ENCODE measurements at places on chromosomes 11 and 22.

DNA sequence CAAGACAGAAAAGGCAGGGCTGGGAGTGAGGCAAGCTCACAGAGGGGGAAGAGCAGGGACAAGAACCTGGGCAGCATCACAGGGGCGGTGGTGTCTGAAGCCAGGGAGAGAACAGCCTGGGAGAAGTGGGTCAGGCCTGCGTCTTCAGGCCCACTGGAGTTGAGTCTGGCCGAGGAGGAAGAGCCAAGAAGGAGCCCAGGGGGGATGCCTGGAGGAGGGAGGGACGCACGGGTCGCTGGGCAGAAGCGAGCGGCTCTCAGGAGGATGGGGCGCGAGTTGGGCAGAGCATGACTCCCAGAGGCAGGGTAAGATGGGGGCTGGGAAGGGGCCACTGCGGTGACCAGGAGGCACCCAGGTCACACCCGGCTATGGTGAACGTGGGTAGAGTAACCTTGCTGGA lies 18.5 kb downstream of the LRFN4 start:
- no peak for DNase-seq

DNA sequence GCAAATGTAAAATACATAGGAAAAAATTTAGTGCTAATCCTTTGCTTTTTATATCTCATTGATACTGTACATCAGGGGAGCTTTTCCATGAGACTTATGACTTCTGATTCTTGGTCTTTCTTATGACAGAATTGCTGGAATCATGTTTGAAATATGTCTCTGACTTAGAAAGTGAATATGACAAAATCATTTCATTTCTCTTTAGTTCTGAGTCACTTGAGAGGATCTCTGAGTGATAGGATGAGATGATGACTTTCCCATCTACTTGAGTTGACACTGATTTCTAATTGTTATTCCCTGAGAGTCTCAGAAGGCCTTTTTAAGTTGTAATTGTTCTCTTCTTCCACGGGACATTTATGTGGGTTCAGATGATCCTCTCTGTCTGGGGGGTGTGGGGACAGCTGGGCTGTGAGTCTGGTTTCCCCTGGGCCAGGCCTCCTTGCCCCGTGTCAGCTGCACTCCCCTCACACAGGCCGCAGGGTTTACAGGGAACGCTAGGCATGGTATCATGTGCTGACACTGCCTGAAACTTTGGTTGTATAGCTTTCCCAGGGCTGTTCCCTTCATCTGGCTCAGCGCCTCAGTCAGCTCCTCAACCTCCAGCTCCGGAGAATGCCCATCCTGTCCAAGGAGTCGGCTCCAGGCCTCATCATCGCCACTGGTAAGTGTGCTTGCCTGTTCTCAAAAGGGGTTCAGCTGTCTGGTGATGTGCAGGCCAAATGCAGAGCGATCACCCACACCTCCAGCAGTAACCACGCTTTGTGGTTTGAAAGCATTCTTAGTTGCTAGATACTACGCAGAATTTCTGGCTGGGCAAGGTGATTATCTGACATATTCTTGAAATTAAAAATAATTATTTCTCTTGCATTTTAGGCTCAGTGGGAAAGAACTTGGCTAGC lies 69.5 kb upstream of the SORL1-AS1 start:
- no peak for DNase-seq

GRCh38 chr11:23211221-23211620 lies 350.9 kb upstream of the CCDC179 start:
- no peak for DNase-seq

DNA sequence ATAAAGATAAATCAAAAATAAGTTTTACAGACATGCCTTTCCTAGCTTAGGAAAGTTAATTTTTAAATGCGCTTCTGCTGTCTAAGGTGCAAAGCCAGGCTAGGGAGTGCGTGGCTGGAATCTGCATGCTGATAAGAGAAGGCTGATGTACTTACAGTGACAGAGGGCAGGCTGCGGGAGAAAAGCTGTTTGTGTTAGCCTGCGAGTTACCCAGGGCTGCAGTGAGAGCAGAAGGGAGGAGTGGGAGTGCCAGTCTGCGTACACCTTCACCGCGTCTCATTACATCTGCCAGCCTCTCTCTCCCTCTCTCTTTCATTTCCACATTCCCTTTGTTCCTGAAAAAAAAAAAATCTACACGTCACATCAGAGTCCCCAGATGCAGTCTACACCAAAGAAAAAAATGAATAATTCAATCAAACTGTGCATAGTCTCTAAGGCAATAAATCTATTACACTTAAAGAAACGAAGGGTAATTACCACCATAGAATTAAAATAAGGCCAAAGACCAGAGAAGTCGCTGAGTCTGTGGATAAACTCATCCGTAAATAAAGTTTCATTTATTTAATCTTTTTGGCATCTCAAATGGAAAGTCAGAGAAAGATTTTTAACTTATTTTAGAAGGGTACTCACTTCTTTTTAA lies 126.4 kb upstream of the C11orf58 start:
- DNase-seq: no peak

GRCh38 chr11:82059505-82059904 lies 674.2 kb downstream of the FAM181B start:
- no peak for DNase-seq

GRCh38 chr11:134636071-134636470 lies 224.0 kb upstream of the B3GAT1 start:
- no peak for DNase-seq

- DNase-seq: no peak
Observed at GRCh38 chr22:39444247-39444800, 12.5 kb upstream of the MGAT3 start.

DNA sequence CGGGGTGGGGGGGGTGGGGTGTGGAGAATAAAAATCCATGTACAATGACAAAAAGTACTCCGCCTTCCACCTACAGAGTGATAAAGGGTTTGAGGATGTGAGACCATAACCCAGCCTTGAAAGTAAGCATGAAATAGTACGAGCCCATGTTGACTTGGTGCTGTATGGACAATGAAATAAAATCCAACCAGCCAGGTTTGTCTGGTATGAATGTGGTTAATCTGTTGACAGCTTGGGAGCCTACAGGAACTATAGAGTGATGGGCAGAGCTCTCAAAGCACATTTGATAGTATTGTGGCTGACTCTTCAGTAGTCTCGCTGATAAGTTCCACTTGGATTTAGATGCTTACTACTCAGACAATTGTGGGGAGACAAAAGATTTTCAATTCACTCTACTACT lies 48.8 kb upstream of the CD44 start:
- DNase-seq: no peak

DNA sequence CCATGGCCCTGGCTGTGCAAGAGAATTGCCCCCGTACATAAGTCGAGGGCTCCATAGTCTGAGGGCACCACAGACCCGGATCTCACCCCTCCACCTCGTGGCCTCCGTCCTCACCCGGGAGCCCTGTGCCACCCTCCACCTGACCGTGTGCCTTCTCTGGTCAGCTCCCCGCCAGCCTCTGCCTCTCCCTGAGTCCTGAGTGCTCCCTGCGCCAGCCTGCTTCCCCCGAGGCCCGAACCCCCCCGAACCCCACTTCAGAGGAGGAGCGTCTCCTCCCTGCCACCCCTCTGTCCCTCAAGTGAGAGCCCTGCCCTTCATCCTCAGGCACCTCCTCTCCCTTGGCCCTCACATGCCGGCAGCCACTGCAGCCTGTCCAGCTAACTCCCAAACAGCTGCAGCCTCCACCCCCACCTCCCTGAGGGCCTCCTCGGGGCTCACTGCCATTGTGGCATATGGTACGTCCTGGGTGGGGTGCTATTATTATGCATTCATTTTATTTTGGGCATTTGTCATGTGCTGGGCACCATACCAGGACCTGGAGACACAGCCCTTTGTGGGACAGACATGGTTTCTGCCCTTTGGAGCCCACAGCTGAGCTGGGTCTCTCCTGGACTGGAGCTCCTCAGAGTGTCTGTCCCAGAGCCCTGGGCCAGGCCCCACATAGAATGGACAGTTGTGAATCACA lies 67.2 kb downstream of the MYO7A start:
- DNase-seq: no peak

DNA sequence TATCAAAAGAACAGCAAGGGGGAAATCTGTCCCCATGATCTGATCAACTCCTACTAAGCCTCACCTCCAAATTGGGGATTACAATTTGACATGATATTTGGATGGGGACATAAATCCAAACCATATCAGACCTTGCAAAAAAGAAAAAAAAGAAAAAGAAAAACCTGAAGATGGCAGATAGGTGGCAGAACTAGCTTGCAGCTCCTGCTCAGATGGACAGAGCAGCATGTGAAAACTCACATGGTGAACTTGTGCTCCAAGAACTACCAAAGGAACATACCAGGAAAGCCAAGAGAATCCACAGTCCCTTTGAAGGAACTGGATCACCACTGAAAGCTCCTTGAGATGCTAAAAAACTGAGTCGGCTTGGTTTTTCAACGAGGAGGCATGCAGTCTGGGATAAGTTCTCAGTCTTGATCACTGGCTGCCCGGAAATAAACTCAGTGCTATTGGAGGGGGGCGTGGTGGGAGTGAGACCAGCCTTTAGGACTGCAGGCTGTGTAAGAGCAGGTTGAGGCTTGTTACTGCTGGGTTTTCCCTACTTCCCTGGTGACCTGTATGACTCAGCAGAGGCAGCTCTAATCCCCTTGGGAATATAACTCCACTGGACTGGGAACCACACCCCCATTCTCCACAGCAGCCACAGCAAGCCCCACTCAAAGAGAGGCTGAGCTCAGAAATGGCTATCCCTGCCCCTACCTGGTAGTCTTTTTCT lies 358.3 kb upstream of the ARHGAP42 start:
- no peak for DNase-seq

DNA sequence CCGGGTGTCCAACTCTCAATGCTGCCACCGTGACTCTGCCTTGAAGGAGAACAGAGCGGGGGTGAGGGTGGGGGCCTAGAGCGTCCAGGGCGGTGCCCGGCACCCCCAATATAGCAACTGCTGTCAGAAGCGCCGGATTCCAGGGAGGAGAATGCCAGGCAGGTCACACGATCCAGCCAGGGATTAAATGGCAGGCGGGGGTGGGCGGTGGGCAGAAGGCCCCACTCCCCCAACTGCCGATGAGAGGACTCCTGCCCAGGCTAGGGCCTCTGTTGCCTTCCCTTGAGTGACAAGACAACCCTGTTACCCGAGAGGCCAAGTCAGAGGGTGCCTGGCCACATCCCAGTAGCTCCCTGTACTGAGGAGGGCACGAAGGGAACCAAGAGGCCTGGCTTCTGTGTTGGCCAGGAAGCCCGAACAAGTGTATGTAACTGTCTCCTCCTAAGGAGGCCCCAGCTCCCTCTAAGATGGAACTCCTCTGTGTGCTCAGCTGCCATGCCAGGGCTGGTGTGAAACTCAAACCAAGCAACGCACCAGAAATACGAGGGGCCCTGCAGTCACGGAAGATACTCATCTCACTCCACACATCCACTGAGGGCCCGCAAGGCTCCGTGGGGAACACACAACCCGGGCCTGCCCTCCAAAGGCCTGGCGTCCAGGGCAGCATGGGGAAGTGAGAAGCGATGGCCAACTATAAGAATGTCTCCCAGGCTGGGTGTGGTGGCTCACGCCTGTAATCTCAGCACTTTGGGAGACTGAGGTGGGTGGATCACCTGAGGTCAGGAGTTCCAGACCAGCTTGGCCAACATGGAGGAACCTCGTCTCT lies 3.0 kb downstream of the PACSIN3 start:
- no peak for DNase-seq

- DNase-seq: no peak
Observed at GRCh38 chr22:36770513-36771231, 5.2 kb downstream of the IFT27 start.

DNA sequence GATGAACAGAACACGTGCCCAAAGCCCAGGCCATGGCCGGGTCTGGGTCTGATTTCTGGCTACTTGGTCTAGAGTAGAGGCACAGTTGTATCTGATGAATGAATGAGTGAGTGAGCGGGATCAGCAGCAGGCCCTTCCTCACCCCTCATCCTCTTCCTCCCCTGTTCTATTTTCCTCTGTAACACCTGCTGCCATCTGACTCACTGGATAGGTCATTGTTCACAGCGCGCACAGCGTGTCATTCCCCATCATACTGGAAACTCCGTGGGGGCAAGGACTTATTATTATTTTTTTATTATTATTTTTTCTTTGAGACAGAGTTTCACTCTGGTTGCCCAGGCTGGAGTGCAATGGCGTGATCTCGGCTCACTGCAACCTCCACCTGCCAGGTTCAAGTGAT lies 13.9 kb downstream of the NCF4 start:
- no peak for DNase-seq

- DNase-seq: no peak
Observed at GRCh38 chr11:134270250-134270714, 5.9 kb upstream of the GLB1L3 start.

GRCh38 chr22:45887202-45888131 lies 89.5 kb downstream of the WNT7B start:
- DNase-seq: peak; percentile 96

- DNase-seq: no peak
Observed at GRCh38 chr11:131904756-131905155, 534.3 kb downstream of the NTM start.

- no peak for DNase-seq
Observed at GRCh38 chr11:17714356-17714854, 5.0 kb upstream of the MYOD1 start.

- DNase-seq: no peak
Observed at GRCh38 chr11:90997241-90997640, 774.4 kb upstream of the CHORDC1 start.

DNA sequence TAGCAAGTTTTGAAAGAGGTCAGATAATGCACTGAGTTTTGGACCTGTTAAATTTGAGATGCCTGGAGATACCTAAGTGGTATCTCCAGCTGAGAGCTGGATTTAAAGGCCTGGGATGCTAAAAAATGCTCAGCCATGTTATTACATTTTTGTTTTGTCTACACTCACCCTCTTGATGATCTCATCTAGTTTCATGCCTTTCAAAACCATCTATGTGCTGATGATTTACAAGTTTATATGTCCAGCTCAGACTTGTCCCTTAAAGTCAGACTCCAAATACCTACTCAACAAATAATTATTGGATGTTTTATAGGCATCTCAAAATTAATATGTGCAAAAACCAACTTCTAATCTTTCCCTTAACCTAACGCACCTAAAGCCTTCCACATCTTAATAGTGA lies 103.6 kb upstream of the OR9G4 start:
- DNase-seq: no peak

- DNase-seq: no peak
Observed at GRCh38 chr11:134432776-134433175, 20.7 kb upstream of the B3GAT1 start.

DNA sequence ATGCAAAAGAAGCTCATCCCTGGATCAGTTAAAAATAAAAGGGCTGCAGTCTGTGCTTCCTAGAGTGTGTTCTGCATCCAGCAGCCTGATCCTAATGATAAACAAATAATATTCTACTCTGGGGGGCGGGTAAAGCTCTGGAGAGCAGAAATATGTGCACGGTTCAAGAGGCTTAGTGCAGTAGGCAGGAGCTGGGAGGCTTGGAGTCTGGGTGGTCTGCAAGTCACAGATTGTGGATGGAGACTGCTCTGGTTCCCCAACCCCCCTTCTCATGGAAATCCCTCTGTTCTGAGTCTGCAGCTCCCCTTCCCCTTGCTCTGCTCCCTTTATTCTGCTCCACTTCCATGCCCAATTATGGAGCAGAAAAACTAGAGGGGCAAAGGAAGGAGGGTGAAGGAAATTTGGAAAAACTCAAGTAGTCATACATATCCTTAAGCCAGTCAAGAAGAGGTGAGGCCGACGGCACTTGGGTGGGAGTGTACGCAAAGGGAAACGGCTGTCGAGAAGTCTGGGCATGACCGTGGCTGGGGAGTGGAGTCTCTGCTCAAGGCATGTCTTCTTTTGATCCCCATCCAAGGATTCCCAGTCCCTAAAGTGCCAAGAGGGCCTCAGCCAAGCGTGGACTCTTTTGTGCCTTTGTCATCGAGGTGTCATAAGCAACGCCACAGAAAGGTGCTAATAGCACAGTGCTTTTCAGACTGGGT lies 16.3 kb upstream of the CLMP start:
- DNase-seq: no peak

All from Calu3 (cell line).